ENCODE measurements at places on chromosomes 16 and 17.

DNA sequence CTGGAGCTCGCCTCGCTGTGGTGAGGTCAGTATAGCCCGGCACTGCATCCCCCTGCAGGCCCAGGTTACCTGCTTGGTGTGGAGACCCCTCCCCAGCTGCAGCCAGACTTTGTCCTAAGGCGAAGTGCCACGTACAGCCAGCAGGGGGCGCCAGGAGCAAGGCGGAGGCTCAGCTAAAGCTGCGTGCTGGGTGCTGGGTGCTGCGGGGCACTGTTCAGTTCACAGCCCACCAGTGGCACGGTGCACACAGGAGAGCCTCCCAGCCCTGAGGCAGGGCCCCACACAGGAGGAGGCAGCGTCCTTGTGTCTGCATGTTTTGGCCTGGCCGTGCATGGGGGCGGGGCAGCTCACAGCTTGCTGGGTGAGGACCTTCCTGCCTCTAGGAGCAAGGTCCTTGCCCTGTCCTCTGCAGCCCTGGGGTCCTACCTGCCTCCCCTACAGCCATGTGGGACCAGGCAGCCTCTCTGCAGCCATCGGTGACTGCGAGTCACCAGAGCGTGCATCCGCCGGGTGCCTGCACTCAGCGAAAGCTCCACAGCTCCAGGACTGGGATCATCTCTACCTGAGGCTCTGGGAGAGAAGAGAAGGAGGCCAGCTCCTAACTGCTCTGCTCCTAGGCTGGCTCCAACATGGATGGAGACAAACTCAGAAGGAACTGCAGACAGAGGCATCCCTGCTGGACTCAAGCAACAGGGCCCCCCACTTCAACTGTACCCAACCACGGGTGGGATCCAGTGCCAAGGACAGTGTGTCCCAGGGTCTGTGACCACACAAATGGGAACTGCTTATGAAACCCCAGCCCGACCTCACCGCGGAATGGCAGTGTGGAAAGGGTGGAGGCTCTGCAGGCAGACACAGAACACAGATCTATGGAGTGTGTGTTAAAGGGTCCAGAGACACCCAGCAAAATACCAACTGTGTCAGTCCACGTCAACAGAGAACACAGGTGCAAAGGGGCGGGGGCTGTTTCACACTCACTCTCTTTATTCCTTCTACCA is 19.0 kb downstream of the SLC7A5 start:
- no peak for DNase-seq

GRCh38 chr17:14320734-14321475 is 20.0 kb downstream of the HS3ST3B1 start:
- DNase-seq: no peak

- no peak for DNase-seq
Measured at GRCh38 chr17:34360601-34361270, 2.3 kb downstream of the CCL1 start.

DNA sequence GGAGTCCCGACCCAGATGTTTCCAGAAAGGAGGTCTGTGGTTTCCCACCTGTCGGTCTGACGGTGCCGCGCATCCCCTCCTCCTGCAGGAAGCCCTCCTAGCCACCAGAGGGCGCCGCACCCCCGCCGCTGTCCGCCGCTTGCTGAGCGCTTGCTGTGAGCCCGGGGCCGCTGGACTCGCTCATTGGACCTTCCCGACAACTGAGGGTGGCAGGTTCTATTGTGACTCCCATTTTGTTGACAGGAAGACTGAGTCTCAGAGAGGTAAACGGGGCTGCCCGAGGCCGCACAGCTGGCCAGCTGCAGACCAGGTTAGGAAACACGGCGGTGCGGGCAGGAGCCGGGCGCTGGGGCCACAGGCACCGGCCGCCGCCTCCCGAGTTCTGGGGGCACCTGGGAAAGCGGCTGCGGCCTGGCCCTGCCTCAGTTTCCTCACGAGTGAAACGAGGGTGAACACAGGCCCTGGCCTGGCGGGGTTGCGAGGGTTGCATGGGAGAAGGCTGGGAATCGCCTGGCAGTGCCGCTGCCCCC is 191.1 kb upstream of the CIBAR2 start:
- no peak for DNase-seq

DNA sequence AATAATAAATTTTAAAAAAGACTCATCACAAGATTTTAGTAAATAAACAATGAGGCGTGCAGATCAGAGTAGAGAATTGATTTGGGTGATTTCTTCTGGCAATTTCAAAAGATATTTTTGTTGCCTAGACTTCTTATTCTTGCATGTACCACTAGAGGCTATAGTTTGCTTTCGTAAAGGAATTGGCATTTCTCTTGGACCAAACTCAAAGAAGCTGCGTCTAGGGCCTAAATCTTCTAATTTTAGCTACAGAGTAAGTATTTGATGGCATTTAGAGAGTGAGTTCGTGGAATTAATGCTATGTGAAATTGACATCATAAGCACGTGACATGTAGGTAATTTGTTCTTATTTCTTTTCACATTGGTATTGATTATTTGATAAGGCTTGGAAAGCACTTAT is 24.4 kb upstream of the ABCC11 start:
- no peak for DNase-seq

DNA sequence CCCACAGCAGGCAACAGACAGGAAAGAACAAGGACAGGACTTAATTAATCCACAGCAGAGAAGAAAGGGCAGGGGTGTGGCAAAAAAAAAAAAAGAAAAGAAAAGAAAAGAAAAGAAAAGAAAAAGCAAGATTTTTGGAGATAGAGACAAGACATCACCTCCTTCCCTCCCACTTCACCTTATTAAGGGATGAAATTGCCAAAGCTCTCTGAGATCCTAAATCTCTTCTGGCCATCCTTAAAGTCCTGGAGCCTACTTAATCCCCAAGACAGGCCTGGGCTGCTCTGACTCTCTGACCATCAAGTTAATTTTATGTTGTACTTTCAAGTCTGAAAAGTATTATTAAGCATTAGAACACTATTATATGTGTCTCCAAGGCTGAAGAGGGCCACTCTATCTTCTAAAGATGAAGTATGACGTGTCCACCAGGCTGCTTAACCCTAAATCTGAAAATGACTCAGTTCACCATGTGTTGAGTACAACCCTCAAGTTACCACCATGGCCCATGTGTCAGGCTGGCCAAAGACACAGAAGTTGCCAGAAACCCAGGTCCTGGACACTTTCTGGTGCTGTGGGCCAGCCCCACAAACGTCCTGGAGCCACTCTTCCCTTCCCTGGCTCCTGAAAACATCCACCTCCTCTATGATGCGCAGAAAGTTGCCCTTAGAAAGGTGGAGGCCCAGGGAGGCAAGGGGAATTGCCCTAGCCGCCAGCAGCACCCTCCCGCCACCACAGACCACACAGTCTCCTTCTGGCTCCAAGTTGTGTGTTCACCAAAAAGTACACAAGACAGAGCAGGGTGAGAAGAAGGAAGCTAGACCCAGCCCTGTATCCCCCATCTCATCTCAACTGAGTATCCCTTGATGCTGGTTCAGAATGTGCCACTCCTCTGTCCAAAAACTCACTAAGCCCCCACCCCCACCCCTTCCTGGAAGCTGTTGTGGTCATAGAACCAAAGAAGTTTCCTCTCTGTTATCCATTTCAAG is 2.7 kb downstream of the SOCS1 start:
- no peak for DNase-seq

DNA sequence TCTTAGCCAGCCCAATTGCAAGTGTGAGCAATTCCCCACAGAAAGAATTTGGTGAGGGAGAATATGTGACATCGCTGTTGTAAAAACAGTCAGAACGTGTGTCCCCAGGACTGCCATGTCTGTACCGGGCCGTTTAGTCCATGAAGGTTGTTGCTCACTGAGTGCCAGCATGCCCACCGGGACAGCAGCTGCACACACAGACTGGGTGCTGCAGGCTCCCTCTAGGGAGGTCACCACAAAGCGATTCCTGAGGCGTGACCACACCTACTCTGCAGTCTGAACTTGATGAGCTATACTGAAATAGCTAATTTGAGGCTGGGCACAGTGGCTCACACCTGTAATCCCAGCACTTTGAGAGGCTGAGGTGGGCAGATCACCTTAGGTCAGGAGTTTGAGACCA is 44.1 kb upstream of the ADORA2B start:
- no peak for DNase-seq

GRCh38 chr16:70320121-70320520 is 21.1 kb downstream of the DDX19B start:
- no peak for DNase-seq

DNA sequence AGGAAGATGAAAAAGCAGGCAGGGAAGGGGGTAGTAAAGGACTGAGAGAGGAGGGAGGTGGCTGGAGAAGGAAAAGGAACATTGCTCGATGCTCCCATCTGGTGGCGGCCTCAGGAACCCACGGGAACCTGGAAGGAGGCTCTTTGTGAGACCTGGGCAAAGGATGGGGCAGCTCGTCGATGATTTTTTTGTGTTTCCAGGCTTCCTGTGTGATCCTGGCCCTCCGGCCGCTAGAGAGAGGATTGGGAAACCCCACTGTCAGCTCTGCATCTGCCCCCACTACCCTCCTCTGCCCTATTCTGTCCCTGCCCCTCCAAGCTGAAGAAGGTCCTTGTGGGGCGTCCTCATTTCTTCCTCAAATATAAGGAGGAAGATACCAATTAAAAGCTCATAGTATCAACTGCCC is 6.6 kb downstream of the WFIKKN2 start:
- peak; percentile 50 for DNase-seq

DNA sequence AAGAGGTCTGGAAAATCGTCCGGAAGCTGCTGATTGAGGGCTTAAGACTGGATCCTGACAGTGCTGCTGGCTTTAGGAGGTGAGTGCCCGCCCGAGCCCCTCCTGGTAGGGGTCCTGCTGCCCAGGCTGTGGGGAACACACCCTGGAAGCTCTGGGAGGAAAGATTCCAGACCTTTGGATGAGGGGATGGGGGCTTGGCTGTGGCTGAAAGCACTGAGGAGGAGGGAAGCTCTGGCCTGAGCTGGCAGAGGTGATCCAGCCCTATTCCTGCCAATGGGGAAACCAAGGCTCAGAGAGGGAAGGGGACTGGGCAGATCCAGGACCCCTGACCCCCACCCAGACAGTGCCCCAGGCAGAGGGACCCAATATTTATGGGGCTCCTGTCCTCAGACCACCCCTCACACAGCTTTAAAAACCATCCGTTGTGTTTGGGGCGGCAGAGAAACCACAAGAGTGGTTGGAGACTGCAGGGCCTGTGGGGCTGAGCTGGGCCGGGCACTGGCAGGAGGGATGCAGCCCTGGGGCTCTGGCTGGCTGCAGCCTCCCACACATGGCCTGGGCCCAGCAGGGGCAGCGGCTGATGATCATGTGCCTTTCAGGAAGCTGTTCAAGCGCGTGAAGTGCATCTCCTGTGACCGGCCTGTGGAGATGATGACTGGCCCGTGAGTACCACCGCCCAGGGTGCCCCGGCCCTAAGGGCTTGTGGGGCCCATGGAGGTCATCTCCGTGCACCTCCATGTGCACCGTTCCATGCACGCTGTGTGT is 22.8 kb downstream of the UBALD1 start:
- no peak for DNase-seq

GRCh38 chr17:66177048-66177447 is 14.9 kb downstream of the CEP112 start:
- DNase-seq: peak; percentile 89

GRCh38 chr17:39000021-39000601 is 32.9 kb upstream of the FBXO47 start:
- DNase-seq: no peak

DNA sequence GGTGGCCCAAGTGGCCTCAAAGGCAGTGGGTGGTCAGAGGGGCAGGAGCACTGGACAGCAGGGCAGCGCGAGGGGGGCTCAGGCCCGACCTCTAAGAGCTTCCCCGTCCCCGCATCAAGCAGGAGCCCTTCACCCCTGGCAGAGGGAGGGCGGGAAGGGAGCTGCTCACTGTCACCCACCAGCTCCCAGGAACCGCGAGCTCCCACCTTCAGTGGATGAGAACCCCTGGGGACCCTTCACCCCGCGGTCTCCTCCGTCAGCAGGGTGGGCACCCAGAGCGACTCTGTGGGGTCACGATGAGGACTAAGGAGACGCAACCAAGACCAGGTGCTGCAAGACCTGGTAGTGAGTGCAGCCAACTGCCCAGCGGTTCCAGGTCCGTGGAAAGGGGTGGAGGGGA is 13.6 kb downstream of the CEP131 start:
- no peak for DNase-seq

DNA sequence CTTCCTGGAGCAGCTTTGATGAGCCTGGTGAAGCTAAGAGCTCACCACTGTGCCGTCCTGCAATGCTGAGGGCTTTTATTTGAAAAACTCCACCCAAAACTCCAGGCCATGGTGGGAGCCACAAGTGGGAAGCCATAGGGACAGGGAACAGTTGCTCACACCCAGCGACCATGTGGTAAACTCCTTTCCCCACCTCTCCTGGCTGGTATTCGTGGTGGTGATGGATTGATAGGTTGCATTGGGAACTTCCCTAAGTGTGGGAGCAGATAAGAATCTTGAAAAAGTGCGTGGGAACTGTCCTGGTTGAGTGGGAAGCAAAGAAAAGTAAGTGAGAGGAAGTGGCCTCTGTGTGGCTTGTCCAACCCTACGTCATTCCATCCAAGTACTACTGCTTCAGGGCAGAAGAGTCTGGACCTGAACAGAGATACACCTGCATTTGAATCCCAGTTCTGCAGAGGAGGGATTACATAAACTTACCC is at the start of gene CCL1:
Gene CCL1 (minus strand): TSS at position 51 of the 479 bp plus-strand sequence. CDS start 72 bp downstream, outside the sequence.
- DNase-seq: no peak

DNA sequence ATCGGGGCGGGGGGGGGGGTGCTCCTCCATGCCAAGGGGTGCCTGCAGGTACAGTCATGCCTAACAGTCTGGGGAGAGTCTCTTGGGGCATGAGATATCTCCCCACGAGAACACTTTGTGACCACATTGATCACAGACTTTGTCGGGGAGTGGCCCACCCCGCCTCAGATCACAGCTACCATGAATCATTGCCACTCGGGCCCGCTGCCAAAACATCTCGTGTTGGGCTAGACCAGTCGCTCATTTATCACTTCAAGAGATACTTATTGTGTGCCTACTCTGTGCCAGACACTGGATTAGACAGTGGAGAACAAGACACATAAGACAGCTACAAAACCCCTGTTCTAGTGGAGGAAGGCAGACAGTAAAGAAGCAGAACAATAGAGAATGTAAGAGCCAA is 72.6 kb downstream of the CLEC16A start:
- no peak for DNase-seq

DNA sequence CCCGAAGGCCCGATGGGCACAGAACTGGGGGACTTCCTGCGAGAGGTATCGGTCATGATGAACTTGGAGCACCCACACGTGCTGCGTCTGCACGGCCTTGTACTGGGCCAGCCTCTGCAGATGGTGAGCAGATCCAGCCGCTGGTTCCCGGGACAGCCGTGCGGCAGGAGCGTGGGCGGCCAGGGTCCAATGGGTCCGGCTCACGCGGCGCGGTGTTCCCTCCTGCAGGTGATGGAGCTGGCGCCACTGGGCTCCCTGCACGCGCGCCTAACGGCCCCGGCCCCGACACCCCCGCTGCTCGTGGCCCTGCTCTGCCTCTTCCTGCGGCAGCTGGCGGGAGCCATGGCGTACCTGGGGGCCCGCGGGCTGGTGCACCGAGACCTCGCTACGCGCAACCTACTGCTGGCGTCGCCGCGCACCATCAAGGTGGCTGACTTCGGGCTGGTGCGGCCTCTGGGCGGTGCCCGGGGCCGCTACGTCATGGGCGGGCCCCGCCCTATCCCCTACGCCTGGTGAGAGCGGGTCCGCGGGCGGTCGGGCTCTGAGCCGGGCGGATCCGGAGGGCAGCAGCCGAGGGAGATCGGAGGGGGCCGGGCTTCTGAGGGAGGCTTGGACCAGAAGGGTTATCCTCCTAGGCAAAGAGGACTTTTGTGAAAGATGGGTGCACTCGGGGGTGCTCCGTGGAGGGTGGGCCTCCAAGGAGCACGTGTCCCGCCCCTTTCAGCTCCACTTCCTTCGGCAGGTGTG is 3.0 kb downstream of the TNK1 start:
- no peak for DNase-seq

Data from DMS153 (cell line).